HT-29 (cell line): ENCODE measurements at places on chromosomes 2 and 18.

GRCh38 chr2:211161236-211161635 is 604.8 kb downstream of the CPS1 start:
- no peak for DNase-seq

DNA sequence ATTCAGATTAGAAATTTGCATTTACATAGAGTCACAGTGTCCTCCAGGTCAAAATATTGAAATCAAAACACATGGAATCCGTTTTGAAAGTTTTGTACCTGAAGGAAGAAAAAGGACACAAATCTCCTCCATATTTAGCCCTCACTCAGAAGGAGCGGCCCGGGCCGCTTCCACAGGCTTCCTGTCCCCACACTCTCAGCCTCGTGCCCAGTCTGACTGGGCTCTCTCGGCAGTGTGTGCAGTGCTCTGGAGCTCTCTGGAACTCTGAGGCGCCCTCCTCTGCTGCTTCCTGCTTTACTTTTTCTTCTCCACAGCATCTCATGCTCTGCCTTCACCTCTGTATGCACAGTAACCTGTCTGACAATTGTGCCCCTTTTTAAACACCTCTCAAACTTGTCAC is 22.2 kb upstream of the ZFP36L2 start:
- no peak for DNase-seq

DNA sequence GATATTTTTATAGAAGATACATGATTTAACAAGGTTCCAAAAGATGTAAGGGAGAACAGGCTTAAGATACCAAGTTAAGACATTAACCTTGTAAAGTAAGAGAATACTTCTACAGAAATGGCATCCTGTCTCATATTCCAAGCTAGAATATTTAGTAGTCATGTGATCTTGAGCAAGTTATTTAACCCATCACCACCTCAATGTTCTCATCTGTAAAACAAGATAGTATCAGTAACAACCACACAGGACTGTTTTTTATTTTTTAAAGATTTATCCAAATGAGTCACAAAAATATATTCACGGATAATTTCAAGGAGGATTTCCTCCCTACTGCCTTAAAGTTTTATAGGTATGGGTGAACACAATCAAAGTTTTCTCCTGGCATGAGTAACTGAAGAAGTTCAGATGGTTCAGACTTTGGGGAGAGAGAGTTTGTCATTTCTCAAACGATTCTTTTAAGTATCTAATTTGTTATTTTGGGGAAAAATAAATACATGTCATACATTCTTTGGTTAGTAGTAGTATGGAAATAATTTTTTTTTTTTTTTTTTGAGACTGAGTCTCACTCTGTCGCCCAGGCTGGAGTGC is 25.9 kb downstream of the ROCK1 start:
- DNase-seq, result no peak

DNA sequence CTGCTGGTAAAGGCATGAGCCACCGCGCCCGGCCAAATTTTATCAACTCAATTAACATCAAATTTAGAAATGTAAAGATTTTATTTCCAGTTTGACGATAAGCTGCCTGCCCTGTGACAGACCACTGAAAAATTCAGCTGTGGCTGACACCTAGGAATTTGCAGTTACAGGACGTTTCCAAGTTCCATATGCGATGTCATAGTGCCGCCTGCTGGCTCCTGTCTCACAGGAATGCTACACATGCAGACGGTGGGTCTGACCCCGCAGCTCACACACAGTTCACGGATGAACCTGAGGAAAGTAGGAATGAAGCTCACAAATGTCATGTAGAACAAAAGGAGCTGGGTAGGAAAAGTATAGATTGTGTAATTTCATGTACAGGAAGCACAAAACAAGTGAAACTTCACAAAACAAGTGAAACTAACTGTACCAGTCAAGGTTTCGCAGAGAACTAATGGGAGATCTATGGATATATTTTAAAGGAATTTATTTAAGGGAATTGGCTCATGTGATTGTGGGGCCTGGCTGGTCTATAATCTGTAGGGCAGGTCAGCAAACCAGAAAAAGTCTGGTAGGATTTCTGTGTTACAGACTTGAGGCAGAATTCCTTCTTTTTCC is 13.2 kb upstream of the SEH1L start:
- peak; percentile 94 for DNase-seq

- DNase-seq, result peak; percentile 64
Measured at GRCh38 chr2:169452080-169452479, 27.2 kb upstream of the BBS5 start.

GRCh38 chr2:41927581-41928264 is 120.1 kb upstream of the PKDCC start:
- no peak for DNase-seq

GRCh38 chr2:218245214-218245613 is 15.6 kb upstream of the GPBAR1 start:
- DNase-seq, result no peak

- DNase-seq, result peak; percentile 26
Measured at GRCh38 chr2:88038263-88039105, 17.1 kb downstream of the KRCC1 start.

GRCh38 chr2:20868377-20868776 is 45.5 kb upstream of the LDAH start:
- DNase-seq, result no peak

DNA sequence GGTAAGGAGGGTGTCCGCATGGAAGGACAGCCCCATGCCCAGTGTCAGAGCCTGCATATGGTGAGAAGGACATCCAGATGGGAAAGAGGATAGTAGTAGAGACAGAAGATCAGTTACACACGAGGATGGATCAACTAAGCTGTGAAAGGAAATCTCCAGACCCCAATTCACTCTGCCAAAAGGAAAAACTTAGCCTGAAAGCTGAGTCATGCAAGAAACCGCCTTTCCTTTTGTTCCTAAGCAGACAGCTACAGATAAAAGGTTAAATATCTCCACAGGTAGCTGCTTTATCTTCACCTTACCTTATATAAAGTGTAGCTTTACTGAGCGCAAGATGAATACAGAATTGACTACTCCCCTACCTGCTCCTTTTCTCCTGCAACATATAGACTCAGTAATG is 67.3 kb upstream of the LGALSL start:
- no peak for DNase-seq

DNA sequence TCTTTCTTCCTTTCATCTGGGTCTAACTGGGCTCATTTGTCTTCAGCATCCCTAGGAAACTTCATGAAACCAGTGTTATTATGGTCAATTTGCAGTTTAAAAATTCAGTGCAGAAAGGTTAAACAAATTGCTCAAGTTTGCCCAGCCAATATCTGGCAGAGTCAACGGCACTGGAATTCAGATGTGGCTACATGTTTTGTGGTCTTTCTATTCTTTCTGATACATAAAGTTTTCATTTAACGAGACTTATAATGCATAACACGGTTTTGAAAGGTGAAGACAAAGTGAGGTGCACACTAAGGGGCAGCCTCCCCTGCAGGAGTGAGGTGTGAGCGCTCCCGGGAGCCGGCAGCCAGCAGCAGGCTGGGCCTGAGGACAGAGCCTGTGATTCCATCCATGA is 164.6 kb downstream of the RTP5 start:
- no peak for DNase-seq

- no peak for DNase-seq
Measured at GRCh38 chr18:59617468-59617932, 79.7 kb downstream of the CCBE1 start.

GRCh38 chr18:74066018-74066417 is 81.6 kb downstream of the FBXO15 start:
- DNase-seq, result no peak

GRCh38 chr2:217935235-217935879 is 67.4 kb downstream of the TNS1 start:
- DNase-seq, result no peak

DNA sequence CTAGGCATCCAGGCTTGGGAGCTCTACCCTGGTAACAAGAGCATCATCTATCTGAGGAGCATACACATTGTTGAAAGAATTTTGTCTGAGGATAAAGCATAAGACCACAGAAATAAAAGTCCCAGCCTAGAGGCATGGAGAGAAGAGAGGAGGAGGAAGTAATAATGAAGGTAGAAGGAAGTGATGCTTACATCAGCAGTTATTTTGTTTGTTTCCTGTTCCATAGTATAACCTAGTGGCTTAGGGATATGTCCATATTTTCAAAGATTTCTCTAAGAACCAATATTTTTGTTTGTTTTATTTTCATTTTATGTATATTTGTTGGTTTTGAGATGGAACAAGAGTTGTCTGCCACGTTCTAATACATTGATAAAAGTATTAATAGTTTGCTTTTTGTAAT is 407.4 kb upstream of the SETBP1 start:
- DNase-seq, result no peak

- DNase-seq, result no peak
Measured at GRCh38 chr2:158712791-158713522, 82.2 kb upstream of the DAPL1 start.

DNA sequence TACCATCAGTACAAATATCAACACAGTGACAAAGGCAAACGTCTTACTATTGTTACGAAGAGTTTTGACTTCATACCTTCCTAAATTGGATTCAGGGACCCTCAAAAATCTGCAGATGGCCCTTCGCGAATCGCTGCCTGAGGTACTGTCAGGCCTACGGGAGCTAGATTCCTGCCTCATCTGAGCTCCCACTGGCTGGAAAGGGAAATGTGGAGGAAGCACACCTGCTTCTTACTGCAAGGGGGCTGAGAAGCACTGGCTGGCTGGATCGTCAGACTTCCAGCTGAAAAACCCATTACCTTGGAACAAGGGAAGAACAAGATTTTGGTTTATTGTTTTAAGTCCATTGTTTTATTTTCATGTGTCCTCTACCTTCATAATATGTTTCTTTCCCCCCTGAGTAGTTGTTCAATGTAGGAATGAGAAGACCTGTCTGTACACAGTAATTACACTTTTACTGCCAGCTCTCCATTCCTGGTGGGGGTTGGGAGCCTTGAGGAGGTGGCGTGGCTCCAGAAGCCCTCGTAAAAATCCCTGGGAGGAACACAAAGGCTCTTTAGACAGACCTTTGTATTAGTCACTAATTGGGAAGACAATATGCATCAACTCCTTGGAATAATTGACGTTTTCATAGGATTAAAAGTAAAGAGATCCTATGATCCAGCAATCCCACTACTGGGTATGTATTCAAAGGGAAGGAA is 124.1 kb upstream of the NOSTRIN start:
- DNase-seq, result peak; percentile 61

- DNase-seq, result no peak
Measured at GRCh38 chr18:48627216-48627615, 88.4 kb downstream of the CTIF start.

- DNase-seq, result no peak
Measured at GRCh38 chr2:111108745-111109271, 11.9 kb upstream of the BCL2L11 start.
